ENCODE measurements at places on chromosomes 2 and 18.

DNA sequence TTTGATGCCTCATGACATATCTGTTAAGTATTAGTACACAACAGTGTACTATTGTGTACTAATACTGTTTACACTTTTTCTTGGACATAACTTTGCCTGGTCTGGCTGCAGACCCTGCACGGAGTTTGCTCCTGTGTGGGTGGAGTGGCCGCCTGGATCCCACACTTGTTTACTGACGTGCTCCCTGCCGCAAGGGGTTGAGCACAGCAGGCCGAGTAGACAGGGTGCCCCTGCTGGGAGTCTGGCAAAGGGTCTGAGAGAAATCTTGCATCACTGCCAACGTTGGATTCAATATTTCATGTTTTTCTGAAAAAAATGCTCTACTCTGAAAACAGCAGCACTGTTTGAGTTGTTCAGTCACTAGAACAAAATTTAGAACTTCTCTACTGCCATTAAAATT, 59.0 kb downstream of the PDK1 start:
- no peak for DNase-seq

GRCh38 chr2:202778217-202778616, 93.3 kb downstream of the ICA1L start:
- DNase-seq = no peak

DNA sequence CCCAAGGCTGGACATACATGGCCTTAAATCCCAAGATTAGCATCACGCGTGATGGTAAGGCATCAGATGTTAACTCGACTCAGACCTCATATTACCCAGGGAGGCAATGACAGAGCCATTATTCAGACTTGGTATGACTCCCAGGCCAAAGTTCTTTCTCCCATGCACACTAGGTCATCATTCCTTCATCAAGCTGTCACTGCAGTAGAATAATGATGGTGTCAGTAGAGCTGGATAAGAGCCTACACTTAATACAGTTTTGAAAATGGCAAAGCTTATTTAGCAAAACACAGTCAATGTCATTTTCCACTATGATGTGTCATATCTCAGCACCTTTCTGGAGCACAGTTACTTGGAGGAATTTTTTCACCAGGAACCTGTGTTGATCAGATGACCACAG, 663.3 kb downstream of the SUCLG1 start:
- no peak for DNase-seq

- DNase-seq = no peak
These were observed 207.1 kb upstream of the SMAD2 start for GRCh38 chr18:48137374-48138081.

DNA sequence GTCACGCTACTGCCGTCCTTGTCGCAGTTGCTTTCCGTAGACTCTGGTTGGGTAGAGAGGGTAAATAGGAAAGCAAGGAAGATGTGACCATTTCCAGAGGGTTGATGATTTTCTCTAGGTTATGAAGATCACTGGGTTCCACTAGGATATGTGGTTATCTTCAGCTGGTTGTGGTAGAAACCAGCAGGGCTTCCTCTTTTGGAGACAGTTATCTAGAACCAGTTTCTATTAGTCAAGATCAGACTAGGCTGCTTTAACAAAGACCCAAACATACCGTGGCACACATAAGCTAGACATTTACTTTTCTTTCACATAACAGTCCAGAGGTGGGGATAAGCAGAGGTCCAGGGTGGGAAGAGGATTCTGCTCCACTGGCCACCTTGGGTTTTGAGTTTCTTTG, 59.6 kb downstream of the FASTKD2 start:
- no peak for DNase-seq
